ENCODE measurements at places on chromosomes 12 and 14.

DNA sequence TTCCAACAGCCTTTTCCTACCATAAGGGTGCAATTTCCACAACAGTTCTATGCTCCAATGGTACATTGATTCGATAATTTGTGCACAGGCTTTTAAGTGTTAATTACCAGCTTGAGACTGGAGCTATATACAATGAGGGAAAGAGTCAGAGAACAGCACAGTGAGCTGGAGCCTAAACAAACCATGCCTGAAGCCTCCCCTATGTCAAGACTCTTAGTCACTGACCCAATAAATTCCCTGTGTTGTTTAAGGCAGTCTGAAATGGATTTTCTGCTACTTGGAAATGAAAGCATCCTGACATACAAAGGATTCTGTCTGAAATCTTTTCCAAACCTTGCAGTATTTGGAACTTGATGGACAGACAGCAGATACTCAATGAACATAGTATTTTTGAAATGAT lies 149.0 kb downstream of the EFCAB11 start:
- no peak for DNase-seq
- no peaks in the 10 kb centered on the region for H3K4me1 ChIP-seq
- H3K36me3 ChIP-seq = no peaks in the 10 kb centered on the region

DNA sequence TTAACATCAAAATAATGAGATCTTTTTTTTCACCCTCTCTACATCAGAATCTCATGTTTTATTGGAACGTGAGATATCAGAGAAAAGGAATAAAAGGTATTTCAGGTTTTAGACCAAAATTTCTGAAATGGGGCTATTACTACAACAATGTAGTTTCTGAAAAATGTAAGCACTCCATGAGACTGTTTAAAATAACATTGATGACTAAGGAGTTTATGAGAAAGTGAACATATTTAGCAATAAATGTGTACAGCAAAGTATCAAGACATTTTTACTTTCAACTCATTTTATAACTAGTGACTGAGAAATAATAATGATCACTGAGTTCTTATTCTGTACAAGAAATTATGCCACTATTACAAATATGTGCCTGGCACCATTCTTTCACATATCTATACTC lies 39.3 kb upstream of the ABCC9 start:
- no peaks in the 10 kb centered on the region for H3K4me1 ChIP-seq
- H3K27me3 ChIP-seq = no peaks in the 10 kb centered on the region
- no peak overlapping the region for H3K4me3 ChIP-seq
- H3K27ac ChIP-seq = no peak overlapping the region
- no peak for DNase-seq

GRCh38 chr12:79388011-79388410 lies 302.8 kb downstream of the PAWR start:
- no peaks in the 10 kb centered on the region for H3K27me3 ChIP-seq
- no peaks in the 10 kb centered on the region for H3K36me3 ChIP-seq
- no peak overlapping the region for H3K4me3 ChIP-seq
- H3K27ac ChIP-seq = no peak overlapping the region
- DNase-seq = no peak
- no peaks in the 10 kb centered on the region for H3K4me1 ChIP-seq

GRCh38 chr14:72594099-72594901 lies 299.6 kb downstream of the DPF3 start:
- no peaks in the 10 kb centered on the region for H3K27me3 ChIP-seq
- DNase-seq = no peak
- H3K36me3 ChIP-seq = no peaks in the 10 kb centered on the region
- H3K27ac ChIP-seq = no peak overlapping the region
- peaks cover 14% of the 10 kb centered on the region for H3K4me1 ChIP-seq
- no peak overlapping the region for H3K4me3 ChIP-seq

DNA sequence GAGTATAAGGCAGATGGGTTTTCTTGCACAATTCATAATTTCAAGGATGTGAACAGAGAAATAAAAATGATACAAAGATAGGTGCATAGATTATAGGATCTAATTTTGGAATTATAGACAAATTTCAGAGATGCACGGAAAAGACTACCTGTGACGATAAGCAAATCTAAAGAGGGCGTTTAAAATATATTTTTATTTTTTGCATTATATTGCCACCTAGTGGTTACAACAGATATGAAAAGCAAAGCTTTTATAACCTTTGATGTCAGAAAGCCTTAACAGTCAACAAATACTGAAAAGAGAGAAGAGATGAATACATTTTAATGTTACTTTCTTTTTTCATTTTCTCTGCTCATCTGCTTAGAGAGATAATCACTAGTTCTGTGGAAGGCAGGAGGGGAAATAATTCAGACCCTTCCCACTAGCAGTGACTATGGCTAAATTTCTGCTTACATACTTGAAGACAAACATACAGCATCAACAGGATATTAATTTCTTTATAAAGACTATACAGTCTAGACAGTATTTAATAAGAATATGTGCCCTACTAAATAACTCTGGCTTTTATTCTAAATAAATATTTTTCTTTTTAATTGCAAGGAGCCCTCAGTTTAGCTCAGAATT lies 46.3 kb downstream of the NTS start:
- no peak overlapping the region for H3K27ac ChIP-seq
- H3K4me3 ChIP-seq = no peak overlapping the region
- DNase-seq = no peak
- no peaks in the 10 kb centered on the region for H3K27me3 ChIP-seq

GRCh38 chr14:67787673-67788072 lies 28.7 kb downstream of the ZFYVE26 start:
- DNase-seq = no peak
- H3K4me3 ChIP-seq = no peak overlapping the region
- no peaks in the 10 kb centered on the region for H3K27me3 ChIP-seq
- H3K36me3 ChIP-seq = peaks cover 94% of the 10 kb centered on the region

GRCh38 chr14:70239802-70240201 lies 51.1 kb upstream of the SLC8A3 start:
- no peak for DNase-seq
- no peaks in the 10 kb centered on the region for H3K36me3 ChIP-seq
- H3K4me1 ChIP-seq = no peaks in the 10 kb centered on the region

DNA sequence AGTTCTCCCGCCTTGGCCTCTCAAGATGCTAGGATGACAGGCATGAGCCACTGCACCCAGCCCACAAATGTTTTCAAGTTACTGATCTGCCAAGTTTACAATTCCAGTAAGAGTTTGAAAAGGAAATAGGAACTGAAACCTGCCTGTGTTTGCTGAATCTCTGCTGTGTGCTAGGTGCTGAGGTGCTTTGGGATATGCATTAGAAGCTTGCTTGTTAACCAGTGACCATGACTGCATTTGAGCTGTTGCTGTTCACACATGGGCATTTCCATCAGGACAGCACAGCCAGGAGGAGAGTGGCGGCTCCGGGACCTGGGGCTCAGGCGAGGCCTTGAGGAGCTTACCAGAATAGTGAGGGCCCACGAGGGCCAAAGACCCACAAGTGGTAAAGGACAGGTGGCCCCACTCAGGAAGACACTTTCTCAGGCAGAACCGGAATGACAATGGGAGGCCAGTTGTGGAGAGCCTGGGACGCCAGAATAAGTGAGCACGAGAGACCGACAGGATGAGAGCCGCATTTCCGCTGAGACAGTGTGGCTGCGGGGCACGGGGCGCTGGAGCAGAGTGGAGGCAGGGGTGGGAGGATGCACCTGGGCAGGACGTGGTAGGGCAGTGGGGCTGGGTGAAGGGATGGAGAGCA lies 54.5 kb upstream of the MMP17 start:
- H3K4me1 ChIP-seq = peaks cover 41% of the 10 kb centered on the region
- DNase-seq = peak; percentile 90

- H3K4me3 ChIP-seq = peak overlapping the region; percentile 89
- no peaks in the 10 kb centered on the region for H3K27me3 ChIP-seq
- H3K27ac ChIP-seq = peak overlapping the region; percentile 96
- H3K36me3 ChIP-seq = peaks cover 21% of the 10 kb centered on the region
- H3K4me1 ChIP-seq = peaks cover 73% of the 10 kb centered on the region
- DNase-seq = no peak
These were observed 624 bp downstream of the M6PR start for GRCh38 chr12:8948701-8949341.

- H3K4me3 ChIP-seq = no peak overlapping the region
- H3K27me3 ChIP-seq = no peaks in the 10 kb centered on the region
- no peak for DNase-seq
- peaks cover 58% of the 10 kb centered on the region for H3K4me1 ChIP-seq
- H3K27ac ChIP-seq = peak overlapping the region; percentile 49
These were observed 120.4 kb downstream of the ETV6 start for GRCh38 chr12:11769723-11770514.

DNA sequence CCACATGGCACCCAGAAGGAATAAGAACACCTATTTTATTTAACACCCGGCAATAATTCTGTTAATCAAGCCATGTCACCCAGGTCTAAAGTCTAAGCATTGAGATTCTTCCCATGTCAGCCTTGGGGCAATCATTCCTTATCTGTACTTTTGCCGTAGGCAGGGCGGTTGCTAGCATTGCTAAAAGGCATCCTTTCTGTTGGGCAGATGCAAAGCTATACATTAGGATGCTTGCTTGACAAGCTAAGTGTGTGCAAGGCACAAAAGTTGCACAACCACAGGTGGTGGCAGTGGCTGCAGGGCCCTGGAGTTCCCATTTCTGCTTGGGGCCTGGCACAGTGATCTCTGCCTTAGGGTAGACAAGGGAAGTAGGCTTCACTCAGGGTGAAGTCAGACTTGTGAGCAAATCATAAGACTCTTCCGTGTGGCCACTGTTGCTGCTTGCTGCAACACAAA lies 12.5 kb upstream of the GALNT6 start:
- peak; percentile 83 for DNase-seq
- H3K27ac ChIP-seq = peak overlapping the region; percentile 30

DNA sequence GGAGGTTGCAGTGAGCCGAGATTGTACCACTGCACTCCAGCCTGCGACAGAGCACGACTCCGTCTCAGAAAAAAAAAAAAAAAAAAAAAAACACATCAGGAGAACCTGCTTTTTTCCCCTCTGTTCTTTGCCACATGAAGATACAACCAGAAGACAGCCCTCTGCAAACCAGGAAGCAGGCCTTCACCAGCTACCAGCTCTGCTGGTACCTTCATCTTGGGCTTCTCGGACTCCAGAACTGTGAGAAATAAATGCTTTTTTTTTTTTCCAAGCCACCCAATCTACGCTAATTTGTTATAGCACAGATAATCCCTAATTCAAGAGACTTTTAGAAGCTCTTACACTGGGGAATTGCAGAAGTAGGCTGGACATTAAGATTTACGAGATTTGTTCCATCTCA lies 121.2 kb downstream of the GARIN6 start:
- DNase-seq = no peak
- no peaks in the 10 kb centered on the region for H3K4me1 ChIP-seq
- H3K27ac ChIP-seq = no peak overlapping the region
- no peaks in the 10 kb centered on the region for H3K27me3 ChIP-seq

DNA sequence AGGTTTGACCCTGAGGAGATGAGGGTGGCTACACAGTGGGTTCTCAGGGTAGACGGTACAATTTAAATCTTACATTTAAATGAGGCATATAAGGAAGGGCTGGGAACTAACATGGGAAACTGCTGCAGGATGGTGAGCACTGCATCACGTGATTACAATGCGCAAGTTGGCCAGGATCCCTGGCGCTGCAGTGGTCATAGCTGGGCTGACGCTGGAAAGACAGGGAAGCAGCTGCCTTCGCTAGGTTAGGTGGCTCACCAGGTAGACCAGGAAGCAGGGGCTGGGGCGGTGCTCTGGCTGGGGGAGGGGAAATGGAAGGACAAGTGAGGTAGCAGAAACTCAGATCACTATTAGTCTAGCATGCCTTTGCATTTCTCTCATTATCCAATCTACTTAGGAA lies 149.9 kb downstream of the FOXN3 start:
- peaks cover 91% of the 10 kb centered on the region for H3K4me1 ChIP-seq
- no peaks in the 10 kb centered on the region for H3K27me3 ChIP-seq
- no peak overlapping the region for H3K4me3 ChIP-seq
- H3K36me3 ChIP-seq = no peaks in the 10 kb centered on the region

- no peaks in the 10 kb centered on the region for H3K27me3 ChIP-seq
- no peaks in the 10 kb centered on the region for H3K36me3 ChIP-seq
- DNase-seq = peak; percentile 96
- H3K27ac ChIP-seq = peak overlapping the region; percentile 94
- H3K4me1 ChIP-seq = peaks cover 55% of the 10 kb centered on the region
- H3K4me3 ChIP-seq = no peak overlapping the region
These were observed 71.2 kb downstream of the VCPKMT start for GRCh38 chr14:50045039-50045711.

DNA sequence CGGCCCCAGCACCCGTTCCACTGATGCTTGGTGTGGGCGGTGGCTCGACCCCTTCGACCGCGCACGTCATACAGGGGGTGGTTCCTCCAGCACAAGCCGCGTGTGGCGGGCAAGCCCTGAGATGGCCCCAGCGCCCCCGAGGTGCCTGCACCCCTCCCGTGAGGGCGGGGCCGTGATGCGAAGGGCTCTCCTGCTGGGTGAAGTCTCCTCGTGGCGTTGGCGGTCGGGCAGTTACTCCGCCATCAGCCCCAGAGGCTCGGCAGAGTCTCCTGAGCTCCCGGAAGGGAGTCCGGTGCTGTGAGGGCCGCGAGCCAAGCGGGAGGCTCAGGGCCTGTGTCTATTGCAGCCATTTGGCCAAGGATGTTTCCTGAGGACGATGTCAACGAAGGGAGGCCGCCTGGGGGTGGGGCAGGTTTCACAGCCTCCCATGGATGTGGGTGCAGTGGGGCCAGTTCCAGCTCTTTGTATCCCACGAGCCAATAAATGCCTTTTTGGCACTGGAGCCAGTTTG lies 78.1 kb upstream of the GALNT9 start:
- H3K4me3 ChIP-seq = no peak overlapping the region
- no peaks in the 10 kb centered on the region for H3K4me1 ChIP-seq
- no peak for DNase-seq
- no peaks in the 10 kb centered on the region for H3K36me3 ChIP-seq

DNA sequence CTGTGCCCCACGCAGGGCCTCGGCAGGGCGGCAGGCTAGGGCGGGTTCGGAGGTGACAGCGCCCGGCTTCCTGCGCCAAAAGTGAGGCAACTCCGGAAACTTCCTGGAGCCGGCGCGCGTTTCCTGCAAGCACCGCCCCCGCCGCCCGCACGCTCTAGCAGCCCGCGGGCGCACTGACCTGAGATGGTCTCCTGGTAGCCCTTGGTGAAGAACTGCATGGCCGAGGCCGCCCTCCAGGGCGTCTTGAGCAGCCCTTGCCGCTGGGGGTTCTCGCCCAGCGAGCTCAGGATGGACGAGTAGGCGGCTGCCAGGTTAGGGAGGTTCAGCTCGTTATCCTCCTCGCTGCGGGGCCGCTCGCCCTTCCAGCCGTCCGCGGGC lies 494 bp downstream of the GCH1 start:
- peak; percentile 95 for DNase-seq
- no peaks in the 10 kb centered on the region for H3K27me3 ChIP-seq
- peak overlapping the region; percentile 95 for H3K27ac ChIP-seq
- peak overlapping the region; percentile 94 for H3K4me3 ChIP-seq

- H3K36me3 ChIP-seq = no peaks in the 10 kb centered on the region
- no peak overlapping the region for H3K27ac ChIP-seq
- no peaks in the 10 kb centered on the region for H3K4me1 ChIP-seq
These were observed 102.5 kb upstream of the BBS10 start for GRCh38 chr12:76450690-76451089.
